WTC11 (cell line): ENCODE measurements at places on chromosomes 12 and 14.

- no peak for DNase-seq
Observed at GRCh38 chr12:50394469-50395029, 1.9 kb downstream of the FAM186A start.

GRCh38 chr14:31717294-31718085, 156.3 kb downstream of the NUBPL start:
- no peak for DNase-seq

DNA sequence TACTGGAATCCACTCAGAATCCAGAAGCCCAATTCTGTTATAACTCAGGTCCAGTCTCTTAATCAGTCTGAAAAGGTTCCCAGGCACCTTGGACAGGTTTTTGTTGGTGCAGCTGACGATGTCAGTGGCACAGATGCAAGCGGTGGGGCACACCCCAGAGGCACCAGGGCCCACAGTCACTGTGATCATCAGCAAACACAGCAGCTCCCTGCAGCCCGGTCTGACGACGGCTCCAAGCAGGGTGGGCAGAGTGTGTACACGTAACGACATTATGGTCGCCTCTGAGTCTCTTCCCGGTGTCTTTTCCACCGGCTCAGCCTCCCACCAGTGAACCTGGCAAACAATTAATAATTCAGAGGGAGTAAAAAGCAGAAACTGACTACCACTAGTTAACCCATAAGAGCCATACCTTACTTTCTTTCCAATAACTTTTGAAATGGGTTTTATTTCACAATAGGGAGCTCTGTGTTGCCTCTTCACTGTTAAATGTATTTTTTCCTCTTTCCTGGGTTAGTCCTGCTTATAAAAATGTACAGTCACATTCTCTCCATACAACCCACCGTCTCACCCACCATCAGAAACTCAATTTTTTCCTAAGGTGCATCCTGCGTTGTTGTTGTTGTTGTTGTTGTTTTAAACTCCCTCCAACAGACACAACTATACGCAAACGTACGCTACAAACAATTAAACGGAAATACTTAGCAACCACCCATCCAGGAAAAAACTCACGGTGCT, 521 bp upstream of the PCED1B start:
- DNase-seq = no peak

GRCh38 chr12:68903511-68903910, 29.5 kb downstream of the CPM start:
- DNase-seq = no peak

DNA sequence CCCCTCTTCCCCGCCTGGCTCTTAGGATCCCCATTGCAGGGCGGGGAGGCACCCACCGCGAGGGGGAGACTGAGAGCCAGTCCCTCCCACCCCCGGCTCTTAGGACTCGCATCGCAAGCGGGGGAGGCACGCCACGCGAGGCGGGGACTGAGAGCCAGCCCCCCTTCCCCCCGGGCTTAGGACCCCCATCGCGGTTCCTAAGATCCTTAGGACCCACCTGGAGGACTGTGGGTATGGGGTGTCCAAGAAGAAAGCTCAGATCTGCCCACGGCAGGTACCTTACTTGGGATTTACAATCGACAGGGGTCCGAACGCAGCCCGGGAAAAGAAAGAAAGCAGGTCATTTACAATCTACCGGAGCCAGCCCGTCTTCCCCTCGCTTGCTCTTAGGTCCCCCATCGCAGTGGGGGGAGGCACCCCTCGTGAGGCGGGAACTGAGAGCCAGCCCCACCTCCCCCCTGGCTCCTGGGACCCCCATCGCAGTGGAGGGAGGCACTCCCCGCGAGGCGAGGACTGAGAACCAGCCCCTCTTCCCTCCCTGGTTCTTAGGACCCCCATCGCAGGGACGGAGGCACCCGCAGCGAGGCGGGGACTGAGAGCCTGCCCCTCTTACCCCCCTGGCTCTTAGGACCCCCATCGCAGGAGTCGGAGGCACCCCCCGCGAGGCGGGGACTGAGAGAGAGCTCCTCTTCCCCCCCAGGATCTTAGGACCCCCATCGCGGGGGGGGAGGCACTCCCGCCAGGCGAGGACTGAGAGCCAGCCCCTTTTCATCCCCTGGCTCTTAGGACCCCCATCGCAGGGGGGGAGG, 43.7 kb downstream of the DDX11 start:
- peak; percentile 55 for DNase-seq

GRCh38 chr14:99168330-99168729, 103.7 kb downstream of the BCL11B start:
- DNase-seq = no peak

- DNase-seq = peak; percentile 71
Observed at GRCh38 chr12:125402874-125403789, 337.9 kb downstream of the AACS start.

GRCh38 chr12:40742041-40742440, 49.8 kb downstream of the CNTN1 start:
- no peak for DNase-seq

GRCh38 chr12:56358836-56359532, 923 bp downstream of the STAT2 start:
- no peak for DNase-seq

- no peak for DNase-seq
Observed at GRCh38 chr12:78192979-78193378, 362.3 kb downstream of the NAV3 start.

GRCh38 chr14:78131616-78132015, 38.6 kb upstream of the NRXN3 start:
- no peak for DNase-seq

DNA sequence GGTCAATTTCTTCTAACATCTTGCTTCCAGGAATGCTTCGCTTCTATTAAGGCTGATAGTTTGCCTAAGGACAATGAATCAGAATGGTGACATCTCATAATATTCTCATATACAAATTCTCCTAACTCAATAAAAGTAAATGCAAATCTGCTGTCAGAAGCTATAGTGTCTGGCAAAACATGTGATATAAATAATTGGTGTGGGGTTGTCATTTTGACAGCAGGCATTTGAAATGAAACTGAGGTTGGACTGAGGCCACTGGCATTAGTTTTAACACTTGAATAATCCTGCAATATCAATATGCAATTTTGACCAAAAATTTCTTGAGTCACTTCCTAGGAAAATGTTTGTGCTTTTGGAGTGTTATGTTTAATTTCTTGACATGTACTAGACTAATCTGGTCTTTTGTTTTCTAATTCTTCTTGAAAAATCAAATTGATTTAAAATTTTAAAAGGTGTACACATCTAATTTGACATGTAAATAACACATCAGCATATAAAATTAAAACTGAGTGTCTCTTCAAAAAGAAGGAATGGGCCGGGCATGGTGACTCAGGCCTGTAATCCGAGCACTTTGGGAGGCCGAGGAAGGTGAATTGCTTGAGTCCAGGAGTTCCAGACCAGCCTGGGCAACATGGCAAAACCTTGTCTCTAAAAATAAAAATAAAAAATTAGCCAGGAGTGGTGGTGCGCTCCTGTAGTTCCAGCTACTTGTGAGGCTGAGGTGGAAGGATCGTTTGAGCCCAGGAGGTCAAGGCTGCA, 92.3 kb upstream of the BTG1 start:
- no peak for DNase-seq

DNA sequence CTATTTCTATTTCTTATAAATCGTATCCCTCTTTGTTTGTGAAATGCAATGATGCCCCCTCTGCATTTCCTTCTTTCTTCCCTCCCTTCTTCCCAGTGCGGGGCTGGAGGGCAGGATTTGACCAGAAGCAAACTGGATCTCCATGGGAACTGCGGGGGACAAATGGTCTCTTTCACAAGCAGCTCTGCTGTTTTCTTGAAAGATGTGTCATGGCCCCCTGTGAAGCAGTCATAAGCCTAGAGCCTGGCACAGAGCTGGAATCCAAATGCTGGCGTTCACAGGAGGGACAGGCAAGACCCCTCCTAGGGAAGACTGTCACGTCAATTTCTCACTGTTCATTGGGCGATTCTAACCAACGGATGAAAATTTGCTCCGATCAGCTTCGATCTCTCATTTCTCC, 203.5 kb upstream of the NOS1 start:
- no peak for DNase-seq

GRCh38 chr14:92135269-92135668, 13.5 kb downstream of the CPSF2 start:
- DNase-seq = no peak

GRCh38 chr12:85527192-85527591, 247.2 kb downstream of the ALX1 start:
- DNase-seq = no peak

DNA sequence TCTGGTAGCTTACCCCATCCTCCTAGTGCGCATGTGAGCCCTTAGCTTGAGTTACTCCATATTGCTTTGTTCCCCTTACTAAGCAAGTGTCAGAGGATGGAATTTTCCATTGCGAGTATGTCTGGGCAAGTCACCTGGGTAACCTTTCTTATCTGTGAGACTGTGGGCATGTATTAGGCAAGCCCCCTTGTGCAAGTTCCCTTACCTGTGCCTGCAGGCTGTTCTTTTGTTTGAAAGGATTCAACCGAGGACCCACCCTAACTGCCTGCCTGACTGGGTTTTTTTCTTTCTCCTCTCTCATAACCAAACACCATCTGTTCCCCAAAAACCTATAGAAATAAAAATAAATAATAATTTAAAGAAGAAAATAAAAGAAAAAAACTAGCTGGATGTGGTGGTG, 22.3 kb upstream of the PPP2R5E start:
- DNase-seq = no peak

DNA sequence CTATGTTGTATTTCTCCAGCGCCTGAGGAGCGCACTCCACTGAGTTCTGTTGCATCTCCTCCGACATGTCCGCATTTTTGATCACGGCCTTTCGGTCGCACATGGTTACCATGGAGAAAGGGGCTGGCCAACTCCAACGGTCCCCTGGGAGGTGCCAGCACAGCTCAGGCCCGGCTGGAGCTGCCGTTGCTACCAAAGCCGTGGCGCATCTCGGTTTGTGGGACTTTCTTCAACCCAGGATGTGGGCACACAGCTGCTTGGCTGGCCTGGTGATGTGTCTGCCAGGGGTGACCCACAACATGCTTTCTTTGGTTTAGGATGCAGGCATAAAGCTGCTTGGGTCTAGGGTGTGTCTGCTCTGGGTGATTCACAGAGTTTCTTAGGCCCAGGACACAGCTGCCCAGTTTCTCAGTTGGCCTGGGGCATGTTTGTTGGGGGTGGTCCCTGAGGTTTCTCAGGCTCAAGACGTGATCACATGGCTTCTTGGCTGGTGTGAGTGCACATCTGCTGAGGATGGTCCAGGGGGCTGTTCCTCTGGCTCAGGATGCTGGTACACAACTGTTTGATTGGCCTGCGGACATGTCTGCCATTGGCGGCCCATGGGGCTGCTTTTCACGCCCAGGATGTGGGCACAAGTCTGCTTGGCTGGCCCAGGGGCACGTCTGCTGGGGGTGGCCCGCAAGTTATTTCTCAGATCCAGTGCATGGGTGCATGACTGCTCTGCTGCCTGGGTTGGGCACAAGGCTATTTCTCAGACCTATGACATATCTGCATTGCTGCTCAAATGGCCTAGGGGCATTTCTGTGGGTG, 25.9 kb upstream of the GTF2A1 start:
- DNase-seq = no peak

GRCh38 chr12:78684419-78684818, 180.2 kb upstream of the SYT1 start:
- DNase-seq = no peak

DNA sequence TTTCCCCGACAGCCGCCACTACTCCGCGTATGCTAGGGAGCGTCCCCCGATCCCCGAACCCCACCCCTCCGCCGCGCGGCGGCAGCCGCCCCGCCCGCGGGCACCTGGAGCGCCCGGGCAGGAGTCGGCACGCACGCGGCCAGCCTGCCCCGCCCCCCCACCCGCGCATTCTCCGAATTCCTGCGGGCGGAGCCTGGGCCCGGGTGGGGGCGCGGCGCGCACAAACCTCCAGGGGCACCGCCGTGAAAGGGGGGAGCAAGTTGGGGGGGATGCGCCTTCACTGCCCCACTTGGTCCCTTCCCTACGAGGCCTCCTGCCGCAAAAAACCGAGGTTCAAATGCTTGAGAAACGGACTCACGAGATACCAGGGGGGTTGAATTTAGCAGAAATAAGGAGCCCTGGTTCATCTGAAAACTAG, 1.7 kb downstream of the AJUBA start:
- peak; percentile 76 for DNase-seq

DNA sequence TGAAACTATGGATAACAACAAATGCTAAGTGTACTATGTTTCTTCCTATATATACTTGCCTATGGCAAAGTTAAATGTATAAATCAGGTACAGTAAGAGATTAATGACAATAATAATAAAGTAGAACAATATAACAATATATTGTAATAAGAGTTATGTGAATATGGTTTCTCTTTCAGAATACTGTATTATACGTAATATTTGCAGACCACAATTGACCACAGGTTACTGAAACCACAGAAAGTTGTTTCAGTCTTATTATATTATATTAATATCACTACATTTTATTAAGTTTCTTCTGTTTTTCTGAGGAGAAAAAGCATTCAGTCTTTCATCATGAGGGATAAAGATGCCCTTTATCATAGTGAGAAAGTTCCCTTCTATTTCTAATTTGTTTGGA, 131.2 kb downstream of the EML1 start:
- no peak for DNase-seq

DNA sequence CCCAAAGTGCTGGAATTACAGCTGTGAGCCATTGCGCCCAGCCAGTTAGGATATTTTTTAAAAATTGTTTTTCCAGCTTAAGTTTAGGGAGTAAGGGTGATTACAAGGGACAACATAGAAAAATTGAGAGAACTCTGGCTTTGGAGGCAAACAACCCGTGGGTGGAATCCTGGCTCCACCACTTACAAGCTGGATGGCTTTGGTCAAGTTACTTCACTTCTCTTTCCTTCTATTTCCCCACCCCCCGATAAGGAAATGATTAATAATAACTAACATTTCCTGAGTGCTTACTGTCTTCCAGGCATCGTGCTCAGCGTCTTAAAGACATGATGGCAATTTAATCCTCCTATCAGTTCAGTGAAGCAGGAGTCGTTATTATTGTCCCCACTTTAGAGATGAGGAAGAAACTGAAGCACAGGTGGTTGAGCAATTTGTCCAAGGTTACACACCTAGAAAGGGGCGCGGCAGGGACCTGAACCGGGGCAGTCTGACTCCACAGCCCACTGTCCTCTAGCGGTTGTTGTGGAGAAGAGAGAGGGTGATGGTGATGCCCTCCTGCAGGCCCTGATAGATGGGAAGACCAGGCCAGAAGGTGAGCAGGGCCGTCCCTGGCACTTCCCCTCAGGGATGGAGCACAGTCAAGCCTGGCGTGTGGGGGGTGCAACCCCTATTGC, 16.7 kb upstream of the FAIM2 start:
- DNase-seq = no peak

- no peak for DNase-seq
Observed at GRCh38 chr14:32121536-32121935, 44.4 kb downstream of the ARHGAP5 start.

DNA sequence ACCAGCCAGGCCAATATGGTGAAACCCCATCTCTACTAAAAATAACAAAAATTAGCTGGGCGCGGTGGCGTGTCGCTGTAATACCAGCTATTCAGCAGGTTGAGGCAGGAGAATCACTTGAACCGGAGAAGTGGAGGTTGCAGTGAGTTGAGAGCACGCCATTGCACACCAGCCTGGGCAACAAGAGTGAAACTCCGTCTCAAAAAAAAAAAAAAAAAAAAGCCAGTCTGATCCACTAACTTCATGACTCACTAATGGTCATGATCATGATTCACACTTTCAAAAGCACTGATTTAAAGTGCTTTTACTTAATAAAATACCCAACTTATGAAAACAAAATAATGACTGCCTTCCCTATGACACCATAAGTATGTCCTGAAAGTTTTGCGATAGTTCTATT, 38.4 kb upstream of the CPM start:
- no peak for DNase-seq

- DNase-seq = peak; percentile 80
Observed at GRCh38 chr14:96592591-96593386, 90.6 kb downstream of the PAPOLA start.
